ENCODE measurements at places on chromosomes 3 and 15.
A peak's percentile ranks its signal among the peaks of the same experiment; 100 is the strongest.

DNA sequence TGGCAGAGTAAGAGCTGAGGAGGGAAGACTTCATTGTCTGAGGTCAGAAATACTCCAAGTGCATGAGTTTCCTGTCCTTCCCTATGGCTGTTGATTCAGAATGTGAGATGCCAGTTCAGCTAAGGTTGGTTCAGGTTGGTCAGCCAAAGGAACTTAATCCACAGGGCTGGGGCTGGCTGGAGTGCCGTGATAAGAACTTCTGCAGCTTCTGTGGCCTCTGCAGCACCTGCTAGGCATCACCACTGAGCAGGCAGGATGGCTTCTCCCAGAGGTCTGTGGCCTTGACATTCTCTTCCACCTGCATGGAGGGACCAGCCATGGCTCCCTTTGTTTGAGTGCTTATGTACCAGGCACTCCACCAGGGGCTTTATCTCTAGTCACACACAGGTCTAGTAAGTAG, 109.5 kb upstream of the PLXNA1 start:
- no peak for DNase-seq

DNA sequence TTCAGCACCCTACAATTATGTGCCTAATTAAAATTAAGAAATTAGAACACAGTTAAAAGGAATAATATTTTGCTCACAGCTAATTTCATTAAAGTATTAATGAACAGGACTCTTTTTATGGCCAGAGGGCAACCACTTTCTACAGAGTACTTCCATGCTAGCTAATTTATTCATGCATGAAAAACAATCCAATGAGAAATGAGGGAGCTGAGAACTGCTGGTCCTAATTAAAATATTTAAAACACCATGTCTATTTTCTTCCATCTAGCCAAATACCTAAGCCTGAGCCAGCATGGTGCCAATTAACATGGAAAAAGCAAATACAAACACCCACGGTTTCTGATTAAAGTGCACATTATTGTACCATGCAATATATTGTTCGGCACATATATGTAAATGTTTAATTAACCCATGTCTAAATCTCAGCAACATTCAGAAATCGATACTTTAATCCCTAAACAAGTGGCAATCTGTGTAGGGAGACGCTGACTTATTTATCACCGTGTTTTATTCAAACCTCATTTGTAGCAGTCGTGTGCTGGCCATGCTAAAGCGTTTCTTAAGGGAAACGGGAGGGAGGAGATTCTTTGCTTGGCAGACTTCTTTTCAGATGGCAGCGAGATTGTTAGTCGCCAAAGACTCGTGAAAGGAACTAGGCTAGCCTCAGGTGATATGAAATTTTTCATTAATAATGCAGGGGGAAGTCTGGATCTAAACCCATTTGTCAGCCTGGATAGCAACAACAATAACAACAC, 193.5 kb downstream of the ANXA2 start:
- DNase-seq, result no peak

DNA sequence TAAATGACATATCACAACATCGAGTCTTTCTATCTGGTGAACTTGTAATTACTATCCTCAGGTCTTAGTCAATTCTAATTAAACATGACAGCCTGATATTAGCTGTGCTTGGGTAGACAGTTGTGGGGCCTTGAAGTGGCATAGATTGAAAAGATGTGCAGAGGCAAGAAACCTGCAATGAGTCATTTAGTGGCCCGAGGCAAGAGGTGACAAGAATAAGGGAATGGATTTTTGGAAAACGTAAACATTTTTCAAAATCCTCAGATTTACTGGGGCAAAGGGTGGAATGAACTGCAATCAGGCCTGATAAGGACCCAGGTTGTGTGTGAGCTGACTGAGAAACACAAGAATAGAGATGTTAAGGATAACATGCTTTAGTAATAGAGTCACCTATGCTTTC, 29.5 kb upstream of the ULK4 start:
- DNase-seq, result no peak

DNA sequence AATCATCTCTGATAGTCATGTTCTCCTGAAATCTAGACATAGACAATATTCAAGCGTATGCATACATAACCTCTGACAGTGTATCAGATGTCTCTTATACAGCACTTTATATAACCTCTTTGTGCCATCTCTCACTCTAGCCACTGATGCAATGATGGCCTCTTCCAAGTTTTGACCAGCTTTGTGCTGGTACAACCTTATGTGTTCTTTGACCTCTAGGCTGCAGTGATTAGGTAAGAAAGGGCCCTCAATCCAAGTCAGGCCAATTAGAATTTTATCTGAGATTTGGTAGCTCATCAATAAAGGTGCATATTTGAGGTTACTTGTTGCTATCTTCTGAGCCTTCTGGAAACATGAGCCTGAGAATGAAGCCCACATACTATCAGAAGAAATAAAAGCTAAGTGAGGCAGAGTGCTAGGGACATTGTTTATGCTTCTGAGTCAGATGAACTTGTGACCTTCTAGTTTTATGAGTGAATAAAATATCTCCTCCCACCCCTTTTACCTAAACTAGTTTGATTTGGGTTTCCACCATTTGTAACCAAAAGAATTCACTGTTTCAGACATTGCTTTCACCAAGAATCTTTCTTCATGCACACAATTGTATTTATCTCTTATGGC, 283.2 kb upstream of the SUCLG2 start:
- DNase-seq, result no peak

DNA sequence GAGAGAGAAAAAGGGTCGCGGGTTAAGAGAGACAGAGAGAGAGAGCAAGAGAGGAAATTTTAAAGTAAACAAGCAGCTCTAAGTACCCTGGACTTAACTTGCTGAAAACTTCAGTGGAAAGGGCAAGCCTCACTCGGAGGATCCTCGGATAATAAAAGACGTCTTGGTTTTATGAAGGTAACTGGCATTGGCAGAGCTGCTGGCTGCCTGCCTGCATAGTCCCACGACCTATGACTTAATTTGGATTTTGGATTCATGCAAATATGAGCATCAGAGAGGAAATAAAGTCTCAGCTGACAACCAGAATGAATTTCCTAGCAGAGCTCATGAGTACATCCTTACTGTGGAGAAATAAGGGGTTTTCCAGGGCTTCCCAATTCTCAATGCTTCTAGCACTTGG, 95.1 kb upstream of the PDZRN3 start:
- DNase-seq, result no peak

DNA sequence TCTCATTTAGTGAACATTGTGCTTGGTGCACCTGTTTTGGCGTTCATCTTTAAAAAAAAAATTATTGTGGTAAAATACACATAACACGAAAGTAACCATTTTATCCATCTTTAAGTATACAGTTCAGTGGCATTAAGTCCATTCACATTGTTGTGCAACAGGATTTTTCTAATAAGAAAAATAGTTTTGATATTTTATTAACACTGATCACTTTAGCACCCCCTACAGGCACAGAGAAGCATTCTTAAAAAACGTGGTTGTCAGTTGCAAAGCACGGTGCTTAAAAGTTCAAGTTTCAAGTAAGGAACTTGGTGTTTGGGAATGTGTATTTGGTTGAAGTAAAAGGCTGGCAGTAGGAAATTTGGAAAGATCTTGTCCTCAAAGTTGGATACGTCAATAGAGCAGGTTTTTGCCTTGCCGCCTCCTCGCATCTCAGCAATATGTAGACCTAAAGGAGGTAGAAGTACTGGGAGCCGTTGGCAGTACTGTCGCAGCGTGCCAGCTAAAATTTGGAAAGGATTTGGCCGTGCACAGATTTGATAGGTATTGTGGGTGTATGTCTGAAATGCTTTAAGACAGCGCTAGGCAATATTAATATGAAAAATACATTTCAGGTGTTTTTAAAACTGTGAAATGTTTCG, 110.4 kb downstream of the LRRC28 start:
- DNase-seq, result no peak

GRCh38 chr3:52986049-52986448, 59.8 kb downstream of the SFMBT1 start:
- no peak for DNase-seq

DNA sequence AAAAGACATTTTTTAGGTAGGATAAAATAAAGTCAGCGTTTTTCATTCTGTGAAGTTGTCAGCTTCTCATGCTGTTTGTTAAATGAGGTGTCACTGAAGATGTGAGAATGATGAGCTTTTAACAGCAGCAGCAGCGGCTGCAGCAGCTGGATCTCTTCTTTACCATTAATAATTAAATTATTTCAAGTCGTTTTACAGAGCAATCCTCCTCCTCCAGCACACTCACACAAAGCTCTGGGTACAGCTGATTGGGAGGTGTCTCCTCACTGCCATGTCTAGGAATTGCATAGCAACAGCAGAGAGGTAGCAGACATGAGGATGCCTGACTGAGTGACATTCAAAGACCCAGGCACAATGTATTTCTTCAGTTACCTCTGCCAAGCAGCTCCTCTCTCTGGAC, 46.7 kb upstream of the PLAAT1 start:
- DNase-seq, result no peak

DNA sequence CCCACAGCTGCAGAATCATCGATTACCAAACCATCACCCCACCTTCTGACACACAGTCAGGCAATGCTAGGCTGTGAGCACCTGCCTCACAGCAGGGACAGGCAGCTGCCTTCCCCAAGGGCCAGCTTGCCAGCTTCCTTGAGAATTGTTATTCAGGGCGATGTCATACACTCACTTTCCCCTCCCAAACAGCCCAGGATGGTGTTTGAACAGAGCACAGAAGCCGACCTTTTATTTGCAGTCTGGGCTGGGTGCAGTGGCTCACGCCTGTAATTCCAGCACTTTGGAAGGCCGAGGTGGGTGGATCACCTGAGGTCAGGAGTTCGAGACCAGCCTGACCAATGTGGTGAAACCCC, 84.5 kb upstream of the HERC1 start:
- DNase-seq, result no peak

DNA sequence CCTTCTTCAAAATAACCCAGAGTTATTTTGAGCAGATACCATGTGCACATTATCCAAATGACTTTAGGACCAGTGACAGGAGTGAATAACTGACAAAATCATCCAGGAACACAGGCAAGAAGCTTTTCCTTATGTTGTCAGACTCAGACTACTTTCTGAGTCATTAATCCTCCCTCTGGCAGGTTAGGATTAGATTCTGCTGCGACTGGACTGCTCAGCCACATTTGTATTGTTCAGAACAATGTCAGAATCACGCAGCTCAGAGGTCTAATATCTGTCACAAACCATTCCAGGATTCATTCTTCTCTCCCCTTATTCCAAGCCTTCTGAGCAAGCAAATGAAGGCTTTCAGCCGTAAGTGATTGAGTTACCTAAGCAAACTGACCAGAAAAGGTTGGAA, 34.8 kb upstream of the FAM174B start:
- no peak for DNase-seq

DNA sequence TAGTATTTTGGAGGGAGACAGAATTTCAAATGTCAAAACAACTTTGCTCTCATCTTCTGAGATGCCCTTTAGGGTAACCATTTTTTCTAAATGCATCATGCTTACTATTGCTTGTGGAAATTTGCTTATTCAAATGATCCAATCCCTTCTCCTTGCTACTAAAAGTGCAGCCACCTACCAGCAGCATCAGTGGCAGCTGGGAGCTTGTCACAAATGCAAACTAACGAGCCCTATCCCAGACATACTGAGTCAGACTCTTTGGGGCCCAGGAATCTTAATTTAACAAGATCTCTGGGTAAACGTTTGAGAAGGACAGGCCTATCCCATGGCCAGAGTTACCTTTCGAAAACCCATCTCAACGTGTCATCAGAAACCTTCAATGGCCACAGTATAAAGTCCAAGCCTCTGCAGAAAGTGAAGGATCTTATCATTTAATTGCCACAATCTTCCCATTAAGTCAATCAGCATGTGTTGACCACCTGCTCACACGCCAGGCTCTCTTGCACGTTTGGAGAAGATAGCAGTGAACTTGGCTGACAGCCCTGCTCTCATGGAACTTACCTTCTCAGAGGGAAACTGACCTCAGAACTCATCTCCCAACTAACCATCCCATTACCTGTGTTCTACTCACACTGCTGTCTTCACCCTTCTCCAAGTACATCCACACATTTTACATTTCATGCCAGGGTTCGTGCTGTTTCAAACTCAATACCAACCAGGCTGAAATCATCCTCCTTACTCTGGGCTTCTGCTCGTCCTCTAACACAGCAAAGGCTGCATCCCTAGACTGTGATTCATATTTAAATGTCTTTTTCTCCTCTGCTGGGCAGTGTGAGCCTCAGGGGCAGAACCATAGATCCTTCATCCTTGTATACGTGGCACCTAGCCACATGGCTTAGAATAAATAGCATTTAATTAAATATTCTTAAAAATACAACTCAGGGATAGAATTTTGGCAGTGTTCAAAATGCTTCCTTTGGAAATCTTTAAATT, 24.8 kb upstream of the VGLL4 start:
- no peak for DNase-seq

- no peak for DNase-seq
Measured at GRCh38 chr3:65642883-65643282, 395.8 kb downstream of the MAGI1 start.

- no peak for DNase-seq
Measured at GRCh38 chr15:44810237-44810636, 73.9 kb downstream of the TRIM69 start.

GRCh38 chr15:45468294-45468693, 54.3 kb downstream of the SLC30A4 start:
- no peak for DNase-seq

- no peak for DNase-seq
Measured at GRCh38 chr15:32730677-32731654, 13.2 kb downstream of the GREM1 start.

- DNase-seq, result no peak
Measured at GRCh38 chr3:162138509-162138908, 641.9 kb downstream of the OTOL1 start.

- no peak for DNase-seq
Measured at GRCh38 chr15:42338500-42338899, 20.8 kb upstream of the CAPN3 start.

DNA sequence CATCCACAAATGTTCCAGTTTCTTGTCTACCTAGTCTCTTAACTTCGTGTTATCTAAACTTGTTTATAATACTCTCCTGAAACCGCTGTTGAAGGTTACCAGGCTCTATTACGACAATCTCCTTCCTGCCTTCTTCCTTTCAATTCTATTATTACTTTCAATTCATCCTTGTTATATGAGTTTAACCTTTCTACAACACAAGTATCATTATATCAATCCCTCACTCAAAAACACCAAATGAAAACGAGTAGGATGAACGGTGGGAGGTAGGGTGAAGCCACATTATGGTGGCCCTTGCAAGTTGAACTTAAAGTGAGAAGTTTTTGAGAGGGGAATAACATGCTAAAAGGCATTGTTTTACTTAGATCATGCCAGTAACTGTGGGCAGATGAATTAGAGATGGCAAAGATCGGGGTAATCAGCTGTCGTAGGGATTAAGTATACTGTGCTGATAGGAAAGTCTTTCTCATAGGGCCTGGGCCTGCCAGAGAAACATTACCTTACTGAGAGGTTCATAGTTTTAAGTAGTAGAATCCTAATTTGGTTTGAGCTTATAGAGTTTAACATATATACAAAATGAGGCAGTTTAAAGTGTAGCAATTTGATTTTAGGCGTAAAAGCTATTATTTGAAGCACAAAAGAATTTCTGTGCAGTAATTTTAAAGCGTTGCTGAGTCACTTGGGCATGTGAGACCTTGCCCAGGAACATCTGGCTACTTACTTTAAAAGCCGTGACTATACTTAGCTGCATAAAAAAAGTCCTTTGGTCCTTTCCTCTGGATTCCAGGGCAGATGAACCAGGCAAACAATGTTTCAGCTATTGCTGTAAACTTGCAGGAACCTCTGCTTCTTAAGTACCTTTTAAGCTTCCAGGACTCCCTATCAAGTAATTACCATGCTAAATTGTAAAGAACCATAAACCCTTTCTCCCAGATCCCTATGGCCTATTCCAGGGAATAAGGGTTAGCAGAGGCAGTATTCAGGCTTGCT, 3.3 kb upstream of the CEP97 start:
- no peak for DNase-seq

GRCh38 chr3:34150992-34151391, 352.6 kb downstream of the PDCD6IP start:
- no peak for DNase-seq

GRCh38 chr3:51682079-51682478, 11.0 kb downstream of the TEX264 start:
- peak; percentile 9 for DNase-seq

Measured in NCI-H1930 (cell line).